ENCODE measurements at places on chromosomes 2 and 18.
A peak's percentile ranks its signal among the peaks of the same experiment; 100 is the strongest.

DNA sequence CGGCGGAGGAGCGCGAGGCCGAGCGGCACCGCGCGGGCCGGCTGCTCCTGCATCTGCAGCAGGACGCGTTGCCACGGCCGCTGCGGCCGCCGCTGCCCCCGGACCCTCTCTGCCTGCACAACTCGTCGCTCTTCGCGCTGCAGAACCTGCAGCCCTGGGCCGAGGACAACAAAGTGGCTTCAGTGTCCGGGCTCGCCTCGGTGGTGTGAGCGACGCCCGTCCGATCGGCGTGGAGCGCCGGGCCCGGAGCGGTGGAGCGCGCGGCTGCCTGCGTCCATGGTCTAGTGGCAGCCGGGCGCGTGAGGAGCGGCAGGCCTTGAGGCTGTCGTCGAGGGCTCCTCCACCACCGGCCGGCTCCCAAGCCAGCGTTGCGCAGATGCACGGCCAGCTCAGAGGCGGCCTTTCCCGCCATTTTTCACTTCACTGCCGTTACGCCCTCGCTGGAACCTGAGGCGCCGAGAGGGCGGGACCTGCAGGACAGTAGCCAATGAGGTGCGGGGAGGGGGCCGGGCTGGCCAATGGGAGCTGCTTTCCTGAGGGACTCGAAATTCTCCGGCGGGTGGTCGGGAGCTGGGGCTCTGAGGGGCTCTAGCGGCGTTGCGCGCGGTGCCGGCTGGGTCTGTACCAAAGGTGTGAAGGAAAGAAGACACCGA, 1.9 kb downstream of the TLX2 start:
- DNase-seq = peak; percentile 91

- no peak for DNase-seq
These were observed 25.0 kb upstream of the CXXC1 start for GRCh38 chr18:50312296-50313030.

GRCh38 chr2:133755480-133756300, 187.4 kb upstream of the NCKAP5 start:
- DNase-seq = no peak

- no peak for DNase-seq
These were observed 164.8 kb downstream of the MYCN start for GRCh38 chr2:16104949-16105668.

DNA sequence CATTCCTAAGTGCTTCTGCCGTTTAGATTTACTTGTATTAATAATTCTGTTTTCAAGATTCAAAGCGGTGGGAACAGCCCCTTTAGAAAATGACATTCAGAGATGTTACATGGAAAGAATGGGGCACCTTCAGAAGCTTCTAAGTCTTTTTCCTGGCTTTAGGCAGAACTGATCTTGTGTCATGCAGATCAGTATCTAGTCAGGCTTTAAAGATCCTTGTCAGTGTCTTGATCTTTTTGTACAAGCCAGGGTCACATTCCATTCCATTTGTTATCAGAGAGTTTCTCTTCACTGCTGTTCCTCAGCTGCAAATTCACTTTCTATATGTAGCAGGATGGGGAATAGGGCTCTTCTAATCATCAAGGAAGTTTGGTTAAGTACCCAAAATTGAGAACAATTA, 275.3 kb downstream of the DCC start:
- no peak for DNase-seq

GRCh38 chr2:137173463-137173862, 408.1 kb downstream of the THSD7B start:
- DNase-seq = no peak

DNA sequence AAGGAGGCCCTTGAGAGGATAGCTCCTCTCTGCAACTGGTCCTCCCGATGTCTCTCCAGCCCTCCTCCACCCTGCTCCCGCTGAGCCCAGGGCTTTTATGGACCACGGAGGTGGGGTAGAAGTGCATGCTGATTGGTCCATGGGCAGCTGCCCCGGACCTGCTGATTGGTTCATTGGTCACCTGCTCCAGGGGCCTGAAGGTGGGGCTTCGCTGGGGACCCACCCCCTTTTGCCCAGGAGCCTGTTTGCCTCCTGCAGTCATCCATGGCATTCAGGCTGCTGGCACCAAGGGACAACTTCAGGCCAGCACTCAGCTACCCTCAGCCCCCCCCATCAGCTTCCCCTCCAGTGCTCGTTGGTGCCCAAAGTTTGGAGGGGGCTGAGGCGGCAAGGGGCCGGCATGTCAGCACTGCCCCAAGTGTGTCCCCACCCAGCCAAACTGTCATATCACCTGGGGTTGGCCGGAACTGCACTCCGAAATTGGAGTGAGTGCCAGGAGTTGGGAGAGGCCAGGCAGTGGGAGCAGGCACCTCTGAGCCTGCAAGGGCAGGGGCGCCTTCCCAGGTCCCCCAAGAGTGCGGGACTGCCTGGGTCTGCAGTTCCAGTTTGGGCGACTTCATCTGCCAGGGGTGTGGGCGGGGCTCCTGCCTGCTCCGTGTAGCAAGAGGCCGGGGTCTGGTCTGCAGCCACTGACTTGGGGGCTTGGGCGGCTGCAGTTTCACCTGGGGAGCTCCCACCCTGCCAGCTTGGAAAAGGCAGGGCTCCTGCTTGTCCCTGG, 288.9 kb downstream of the RDH14 start:
- DNase-seq = no peak

GRCh38 chr2:233815861-233816260, 37.7 kb downstream of the MROH2A start:
- DNase-seq = no peak

- DNase-seq = no peak
These were observed 329.5 kb downstream of the CDH2 start for GRCh38 chr18:27847412-27847811.

DNA sequence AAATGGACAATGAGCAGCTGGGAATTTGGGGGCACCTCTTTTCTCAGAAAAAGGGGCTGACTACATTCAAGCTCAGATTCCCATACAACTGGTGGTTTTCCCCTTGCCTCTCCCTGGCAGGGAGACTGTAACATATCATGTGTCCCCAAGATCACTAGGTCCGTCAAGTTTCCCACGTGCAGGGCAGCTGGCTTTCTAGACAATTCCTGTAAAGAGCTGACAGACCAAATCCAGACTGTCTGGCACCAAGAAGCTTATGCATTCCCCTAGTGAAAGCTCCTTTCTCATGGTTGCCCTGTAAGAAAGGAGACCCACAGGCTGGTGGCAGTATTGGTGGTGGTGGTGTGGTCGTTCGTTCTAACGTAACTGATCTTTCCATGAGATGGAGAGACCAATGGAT, 48.8 kb downstream of the THUMPD2 start:
- DNase-seq = no peak

- no peak for DNase-seq
These were observed 156.3 kb downstream of the UBR3 start for GRCh38 chr2:169983506-169983905.

- DNase-seq = no peak
These were observed 159.7 kb upstream of the FBXO11 start for GRCh38 chr2:48066000-48066399.

- DNase-seq = no peak
These were observed 448.8 kb downstream of the LRATD1 start for GRCh38 chr2:15081356-15081755.

GRCh38 chr2:105403783-105404698, 5.2 kb upstream of the FHL2 start:
- DNase-seq = no peak

DNA sequence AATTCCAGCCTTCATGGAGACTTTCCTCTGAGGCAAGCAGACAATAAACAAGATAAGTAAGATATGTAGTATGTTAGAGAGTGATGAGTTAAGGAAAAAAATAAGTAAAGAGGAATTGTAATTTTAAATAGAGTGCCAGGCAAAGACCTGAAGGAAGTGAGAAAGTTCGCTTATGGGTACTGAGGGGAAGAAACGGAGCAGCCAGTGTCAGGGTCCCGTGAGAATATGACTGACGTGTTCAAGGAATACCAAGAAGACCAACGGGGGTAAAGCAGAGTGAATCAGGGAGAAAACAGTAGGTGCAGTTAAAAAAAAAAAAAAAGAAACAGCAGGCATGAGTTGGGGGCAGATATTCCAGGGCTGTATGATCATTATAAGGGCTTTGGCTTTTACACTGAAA, 45.1 kb downstream of the ARHGEF33 start:
- no peak for DNase-seq

DNA sequence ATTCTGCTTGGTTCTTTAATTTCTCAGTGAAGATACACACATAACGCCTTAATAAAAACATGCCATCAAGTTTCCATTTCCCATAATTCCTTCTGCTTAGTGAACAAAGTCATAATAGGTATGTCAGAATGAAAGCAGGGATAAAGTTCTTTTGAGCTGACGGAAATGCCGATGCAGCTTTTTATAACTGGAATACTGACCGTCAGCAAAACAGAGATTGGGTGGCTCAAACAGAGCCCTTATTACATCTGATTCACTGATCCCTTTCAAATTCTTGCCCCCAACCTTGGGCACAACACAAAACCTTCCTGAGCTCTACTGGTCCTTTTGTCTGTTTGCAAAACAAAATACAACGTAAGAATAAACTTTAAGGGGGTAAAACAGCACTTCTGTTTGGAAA, 140.4 kb downstream of the CDH2 start:
- no peak for DNase-seq

- DNase-seq = no peak
These were observed 18.4 kb upstream of the SLC20A1 start for GRCh38 chr2:112627060-112628040.

- no peak for DNase-seq
These were observed 17.7 kb downstream of the VPS54 start for GRCh38 chr2:64001382-64002101.

GRCh38 chr18:74256190-74256589, 35.6 kb downstream of the CYB5A start:
- DNase-seq = no peak

- DNase-seq = no peak
These were observed 16.0 kb upstream of the MSGN1 start for GRCh38 chr2:17800219-17800618.

Data from activated CD8-positive, alpha-beta memory T cell treated with anti-CD3 and anti-CD28 coated beads for 24 hours (primary cell).